T follicular helper cell (primary cell): ENCODE measurements at places on chromosomes 12 and 14.

DNA sequence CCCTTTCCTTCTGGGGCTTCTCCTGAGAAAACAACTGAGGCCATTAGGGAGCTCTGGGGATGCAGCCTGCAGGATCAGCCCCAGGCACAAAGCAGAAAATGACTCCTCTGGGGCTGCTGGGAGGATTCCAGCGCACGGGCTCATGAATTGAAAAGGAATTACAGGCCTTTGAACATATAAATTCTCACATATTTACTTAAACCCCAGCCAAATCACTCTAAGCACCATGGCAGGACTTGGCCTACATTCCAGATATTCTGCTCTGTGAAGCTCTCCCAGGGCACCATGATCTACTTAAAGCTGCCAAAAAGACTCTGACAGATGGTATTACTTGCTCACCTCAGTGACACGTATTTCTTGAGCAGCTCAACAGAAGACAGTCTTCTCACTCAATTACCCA lies 87.2 kb downstream of the ZFC3H1 start:
- no peak for DNase-seq

DNA sequence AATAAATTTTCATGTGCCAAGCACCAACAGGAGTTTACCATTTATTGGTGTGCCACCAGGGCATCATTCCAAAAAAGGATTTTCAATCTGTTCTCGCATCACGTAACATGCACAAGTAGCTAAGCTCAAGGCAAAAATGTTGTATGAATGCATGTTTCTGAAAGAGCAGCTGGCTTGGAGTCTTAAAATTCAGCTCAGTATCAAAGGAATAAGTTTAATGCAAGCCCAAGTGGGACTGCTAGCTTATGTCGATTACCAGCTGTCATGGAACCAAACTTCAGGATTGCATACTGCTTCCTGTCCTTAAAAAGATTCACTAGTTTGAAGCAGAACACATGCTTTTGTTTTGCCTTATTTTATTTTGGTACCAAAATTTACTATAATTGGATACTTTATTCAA lies 437.0 kb downstream of the FSCB start:
- no peak for DNase-seq

- no peak for DNase-seq
Measured at GRCh38 chr14:24839617-24840203, 205.7 kb upstream of the GZMB start.

GRCh38 chr12:21526721-21527345 lies 737 bp downstream of the SPX start:
- no peak for DNase-seq
